HAP-1 (cell line): ENCODE measurements at places on chromosomes 1 and 21.
A peak's percentile ranks its signal among the peaks of the same experiment; 100 is the strongest.

DNA sequence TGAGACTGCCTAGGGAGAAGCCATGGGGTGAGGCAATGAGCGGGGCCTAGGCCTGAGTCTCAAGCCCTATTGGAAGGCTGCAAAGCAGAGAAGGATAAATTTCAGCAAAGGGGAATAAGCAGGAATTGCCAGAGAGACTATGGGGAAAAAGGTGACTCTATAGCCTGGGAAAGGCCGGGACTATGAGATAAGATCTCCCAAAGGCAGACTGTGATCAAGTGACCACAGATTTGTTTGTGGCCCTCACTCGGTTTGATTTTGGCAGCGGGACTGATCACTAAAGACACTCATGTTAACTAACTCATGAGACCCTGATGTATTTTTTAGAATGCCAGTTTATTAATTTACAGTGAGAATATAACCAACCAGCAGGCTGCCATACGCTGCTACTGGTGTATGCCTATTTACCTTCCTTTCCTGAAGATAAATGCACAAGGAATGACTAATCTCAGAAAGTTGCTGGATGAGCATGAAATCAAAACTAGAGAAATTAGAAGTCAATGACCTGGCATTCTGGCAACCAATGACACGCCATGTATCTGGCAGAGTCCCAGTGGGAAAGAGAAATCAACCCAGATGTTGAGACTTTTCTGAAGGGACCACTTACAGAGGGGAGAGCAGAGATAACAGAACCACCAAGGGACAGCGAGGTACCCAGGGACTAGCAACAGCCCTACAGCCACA lies 4.3 kb downstream of the HSF2BP start:
- no peak for DNase-seq

GRCh38 chr1:178938959-178939317 lies 68.1 kb upstream of the ANGPTL1 start:
- no peak for DNase-seq

GRCh38 chr1:53061859-53062707 lies at the start of gene PODN:
Gene PODN (plus strand): TSS chr1:53062213. CDS start chr1:53069856, 7,643 bp downstream.
- peak; percentile 49 for DNase-seq

DNA sequence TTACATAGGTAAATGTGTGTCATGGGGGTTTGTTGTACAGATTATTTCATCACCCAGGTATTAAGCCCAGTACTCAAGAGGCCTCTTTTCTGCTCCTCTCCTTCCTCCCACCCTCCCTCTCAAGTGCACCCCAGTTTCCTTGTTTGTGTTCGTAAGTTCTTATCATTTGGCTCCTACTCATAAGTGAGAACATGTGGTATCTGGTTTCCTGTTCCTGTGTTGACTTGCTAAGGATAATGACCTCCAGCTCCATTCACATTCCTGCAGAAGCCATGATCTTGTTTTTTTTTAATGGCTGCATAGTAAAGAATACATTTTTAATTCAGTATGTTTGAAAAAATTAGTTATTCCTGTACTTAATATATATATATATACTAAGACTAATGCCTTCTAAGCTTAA lies 107.7 kb downstream of the CLDN17 start:
- no peak for DNase-seq

- DNase-seq, result no peak
Observed at GRCh38 chr1:21821385-21822019, 9.4 kb downstream of the LDLRAD2 start.

DNA sequence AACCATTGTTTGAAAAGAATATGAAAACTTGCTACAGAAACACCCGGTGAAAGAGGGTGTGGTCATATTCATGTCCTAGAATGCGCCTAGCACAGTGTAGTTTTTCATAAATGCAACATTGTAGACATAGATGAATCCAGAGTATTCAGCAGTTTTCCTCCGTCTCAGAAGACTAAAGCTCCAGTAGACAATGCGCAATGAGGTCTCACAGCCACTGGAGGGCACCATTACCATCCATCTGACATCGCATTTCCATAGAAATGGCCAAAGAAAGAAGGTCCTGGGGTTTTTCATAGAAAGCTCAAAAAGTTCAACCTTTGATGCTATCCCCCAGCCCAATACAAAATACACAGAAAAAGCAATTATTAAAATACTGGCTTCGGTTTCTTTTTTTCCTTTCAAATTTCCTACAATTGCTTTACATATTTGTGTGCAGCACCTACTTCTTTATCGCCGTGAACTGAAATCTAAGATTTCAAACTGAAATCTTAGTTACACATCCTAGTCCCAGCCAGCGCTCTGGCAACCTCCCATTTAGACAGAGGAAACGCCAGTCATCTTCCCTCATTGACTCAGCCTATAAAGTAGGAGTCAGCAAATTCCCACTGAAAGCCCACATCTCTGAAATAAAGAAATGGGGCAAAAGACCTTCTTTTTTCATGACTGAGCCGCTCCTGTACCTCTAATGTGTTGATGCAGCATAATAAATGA lies 3.9 kb upstream of the CD58 start:
- peak; percentile 73 for DNase-seq

DNA sequence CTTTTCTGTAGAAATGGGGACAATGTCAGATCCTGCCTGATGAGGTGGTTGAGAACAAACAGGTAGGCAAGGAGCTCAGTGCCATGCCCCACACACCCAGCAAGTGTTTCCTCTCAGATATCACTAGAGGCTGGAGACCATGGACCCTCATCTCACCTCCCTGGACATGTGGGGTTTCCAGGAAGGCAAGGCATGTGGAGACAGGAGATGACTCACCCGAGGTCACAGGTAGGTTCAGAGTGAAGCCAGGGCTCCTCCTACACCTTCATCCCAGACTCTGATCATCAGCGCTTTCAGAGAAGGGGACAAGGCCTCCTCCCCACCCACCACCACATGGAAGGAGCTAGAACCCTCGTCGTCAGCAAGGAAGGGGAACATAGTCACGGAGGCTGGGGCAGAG lies 69.2 kb downstream of the MATN1 start:
- DNase-seq, result no peak
